ENCODE measurements at places on chromosomes 5 and 9.

GRCh38 chr9:29021632-29022031 lies 1448.4 kb upstream of the C9orf72 start:
- no peak for DNase-seq

GRCh38 chr5:72474516-72474915 lies 32.7 kb downstream of the ZNF366 start:
- DNase-seq = no peak

- DNase-seq = no peak
Measured at GRCh38 chr5:109304309-109304708, 105.5 kb downstream of the PJA2 start.

GRCh38 chr5:149503006-149503405 lies 48.2 kb downstream of the CSNK1A1 start:
- DNase-seq = no peak

DNA sequence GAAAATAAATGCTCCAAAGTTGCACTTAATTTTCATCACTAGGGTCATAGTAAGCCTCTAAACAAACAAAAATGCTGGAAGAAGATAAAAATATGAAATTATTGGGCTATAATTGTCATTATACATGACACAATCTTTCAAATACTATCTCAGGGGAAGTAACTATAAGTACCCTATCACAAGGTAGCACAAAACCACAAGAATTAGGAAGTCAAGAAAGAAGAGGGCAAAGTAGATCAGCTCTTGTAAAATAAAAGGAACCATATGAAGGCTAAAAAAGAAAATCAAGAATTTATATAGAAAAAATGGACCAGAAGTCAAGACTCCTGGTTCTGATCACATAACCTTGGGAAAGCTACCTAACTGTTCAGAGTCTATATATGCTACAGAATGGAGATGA lies 48.1 kb downstream of the DIAPH1 start:
- no peak for DNase-seq

- DNase-seq = no peak
Measured at GRCh38 chr5:162289489-162289888, 221.9 kb downstream of the GABRG2 start.

DNA sequence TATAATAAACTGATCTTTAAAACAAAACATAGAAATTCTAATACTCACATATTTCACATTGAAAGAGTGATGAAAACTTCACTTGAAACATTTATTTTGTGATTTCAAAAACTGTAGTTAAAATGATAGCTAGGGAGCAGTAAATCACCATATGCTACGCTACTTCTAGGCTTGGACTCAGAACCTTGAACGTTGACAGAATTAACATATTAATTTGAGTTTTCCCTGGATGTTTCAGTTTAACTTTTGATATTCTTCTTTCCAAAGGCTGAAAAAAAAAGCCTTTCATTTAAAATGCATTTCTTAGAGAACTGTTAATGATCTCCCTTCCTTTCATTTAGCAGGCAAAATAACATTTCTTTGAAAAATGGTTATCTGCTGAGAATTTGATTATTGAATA lies 307.8 kb upstream of the SGCD start:
- DNase-seq = no peak

All from HS-5 (cell line).